ENCODE measurements at places on chromosomes 6 and 20.

GRCh38 chr6:1040393-1040792 lies 271.5 kb upstream of the FOXQ1 start:
- DNase-seq: no peak

DNA sequence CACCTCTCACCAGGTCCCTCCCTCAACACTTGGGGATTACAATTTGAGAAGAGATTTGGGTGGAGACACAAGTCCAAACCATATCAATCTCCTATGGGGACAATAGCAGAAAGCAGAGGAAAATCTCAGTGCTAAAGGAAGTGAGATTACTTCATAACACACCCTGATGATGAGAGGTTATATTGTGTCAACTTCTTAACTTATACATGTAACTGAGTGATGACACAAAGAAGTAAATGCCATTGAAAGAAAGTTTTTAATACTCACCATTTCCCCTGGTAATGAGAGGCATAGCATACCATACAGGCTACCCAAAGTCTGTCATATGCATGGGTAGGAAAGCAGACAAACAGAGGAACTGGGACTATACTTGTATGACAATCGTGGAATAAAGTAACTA lies 137.2 kb downstream of the MMUT start:
- DNase-seq: no peak

GRCh38 chr20:55778796-55779195 lies 226.5 kb downstream of the CBLN4 start:
- no peak for DNase-seq

DNA sequence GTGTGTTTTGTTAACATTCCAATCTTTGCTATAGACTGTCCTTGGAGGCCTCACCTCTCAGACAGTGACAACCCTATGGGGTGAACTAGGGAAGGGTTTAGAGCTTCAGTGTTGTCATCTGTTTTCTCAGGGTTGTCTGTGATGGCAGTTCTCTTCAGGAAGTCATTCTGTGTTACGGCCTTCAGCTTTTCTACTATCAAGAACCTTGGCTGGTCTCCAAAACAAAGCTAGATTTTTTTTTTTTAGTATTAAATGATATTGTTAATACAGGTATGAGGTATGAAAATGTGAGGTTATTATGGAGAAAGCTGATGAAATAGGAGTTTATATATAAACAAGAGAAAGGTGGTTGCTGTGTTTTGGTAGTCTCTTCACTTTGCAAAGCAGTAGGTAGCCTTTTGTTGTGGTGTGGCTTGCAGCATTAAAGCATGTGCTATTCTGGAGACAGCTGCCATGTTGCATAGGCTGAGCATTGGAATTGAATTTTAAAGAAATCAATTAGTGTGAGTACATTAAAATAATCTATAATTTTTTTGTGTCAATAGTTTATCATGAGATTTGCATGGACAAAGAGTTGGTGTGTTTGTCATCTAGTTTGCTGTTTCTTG lies 162.6 kb downstream of the CARMIL1 start:
- DNase-seq: no peak

DNA sequence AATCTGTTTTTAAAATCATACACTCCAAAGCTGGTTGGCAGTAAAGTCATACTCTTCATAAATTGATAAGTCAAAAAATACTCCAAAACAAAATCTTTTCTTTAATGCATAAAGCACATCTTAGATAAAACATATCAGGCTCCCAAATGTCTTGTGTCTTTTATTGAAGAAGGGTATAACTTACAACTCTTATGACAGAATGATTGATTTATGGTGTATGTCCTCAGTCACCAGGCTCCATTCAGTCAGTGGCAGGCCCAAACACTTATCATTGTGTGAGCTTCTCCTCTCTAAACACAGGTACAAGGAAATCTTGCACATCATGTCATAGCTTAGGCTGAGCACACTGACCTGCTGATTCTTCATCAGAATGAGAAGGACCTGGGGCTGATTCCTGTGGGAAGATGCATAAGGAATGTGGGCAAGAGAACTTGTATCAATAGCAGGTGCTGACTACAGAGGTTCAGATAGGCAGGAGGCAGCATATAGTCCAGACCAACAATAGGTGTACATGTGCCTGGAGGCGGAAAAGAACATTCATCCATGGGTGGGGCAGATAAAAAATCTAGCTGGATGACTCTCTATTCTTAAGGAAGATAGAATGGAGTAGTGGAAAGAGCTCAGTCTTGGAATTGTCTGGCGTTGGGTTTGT lies 1.9 kb downstream of the CALHM5 start:
- DNase-seq: no peak

- no peak for DNase-seq
Observed at GRCh38 chr6:18391023-18391422, 3.9 kb downstream of the RNF144B start.

- no peak for DNase-seq
Observed at GRCh38 chr6:40856271-40856670, 182.8 kb downstream of the UNC5CL start.

GRCh38 chr20:32201977-32202363 lies 5.6 kb downstream of the PLAGL2 start:
- DNase-seq: no peak

All from GM12864 (cell line).